Thoracic aorta (tissue), 2 donors: ENCODE measurements at places on chromosomes 16 and 17. TPM values are rescaled to one million over a fixed set of nuclear protein-coding genes. Genes with fewer than 3 reads are reported as not detected.

Gene HOXB8
- total RNA-seq = not detected

GRCh38 chr16:17729820-17730219 lies 259.1 kb upstream of the XYLT1 start:
- no peaks in the 10 kb centered on the region for H3K36me3 ChIP-seq
- H3K4me3 ChIP-seq = no peak overlapping the region
- H3K4me1 ChIP-seq = no peaks in the 10 kb centered on the region
- DNase-seq = no peak
- no peaks in the 10 kb centered on the region for H3K27me3 ChIP-seq

GRCh38 chr16:72247821-72248253 lies 75.9 kb upstream of the PMFBP1 start:
- no peaks in the 10 kb centered on the region for H3K36me3 ChIP-seq
- no peak overlapping the region for H3K27ac ChIP-seq
- no peak for DNase-seq
- no peak overlapping the region for H3K4me3 ChIP-seq
- H3K27me3 ChIP-seq = no peaks in the 10 kb centered on the region

- no peak overlapping the region for H3K27ac ChIP-seq
- H3K4me1 ChIP-seq = no peaks in the 10 kb centered on the region
- no peaks in the 10 kb centered on the region for H3K27me3 ChIP-seq
- H3K36me3 ChIP-seq = no peaks in the 10 kb centered on the region
- H3K4me3 ChIP-seq = no peak overlapping the region
Observed at GRCh38 chr16:25707982-25708583, 16.3 kb downstream of the HS3ST4 start.
